ENCODE measurements at places on chromosomes 6 and 20. TPM values are rescaled to one million over a fixed set of nuclear protein-coding genes. Genes with fewer than 3 reads are reported as not detected.

BHLHE23 gene
- polyA plus RNA-seq: not detected

SLC32A1 gene
- not detected for polyA plus RNA-seq

GATA5 gene
- polyA plus RNA-seq: not detected

RCAN2 gene
- polyA plus RNA-seq: 0.21 TPM

MAS1 gene
- polyA plus RNA-seq: not detected

SALL4 gene
- not detected for polyA plus RNA-seq

FUT9 gene
- polyA plus RNA-seq: not detected

SYCP2L gene
- polyA plus RNA-seq: not detected

ZC2HC1B gene
- polyA plus RNA-seq: not detected

RHAG gene
- polyA plus RNA-seq: not detected

ISM1 gene
- polyA plus RNA-seq: 7.7 TPM

VEGFA gene
- not detected for polyA plus RNA-seq

WFDC2 gene
- not detected for polyA plus RNA-seq

SLC12A5 gene
- polyA plus RNA-seq: not detected

MLN gene
- polyA plus RNA-seq: not detected

SUMO4 gene
- polyA plus RNA-seq: not detected

ZBTB46 gene
- 0.09 TPM for polyA plus RNA-seq

DDAH2 gene
- polyA plus RNA-seq: 16.4 TPM

AGER gene
- 0.62 TPM for polyA plus RNA-seq

HRH3 gene
- polyA plus RNA-seq: not detected

BEND6 gene
- not detected for polyA plus RNA-seq

TRIM31 gene
- 0.21 TPM for polyA plus RNA-seq

SMLR1 gene
- polyA plus RNA-seq: not detected

MUCL3 gene
- polyA plus RNA-seq: not detected

SAMD5 gene
- polyA plus RNA-seq: not detected

OR10C1 gene
- not detected for polyA plus RNA-seq

PHACTR3 gene
- not detected for polyA plus RNA-seq
